ENCODE measurements at places on chromosomes 4 and X.

GRCh38 chr4:152499344-152499743 is 36.5 kb downstream of the FBXW7 start:
- no peak for DNase-seq

DNA sequence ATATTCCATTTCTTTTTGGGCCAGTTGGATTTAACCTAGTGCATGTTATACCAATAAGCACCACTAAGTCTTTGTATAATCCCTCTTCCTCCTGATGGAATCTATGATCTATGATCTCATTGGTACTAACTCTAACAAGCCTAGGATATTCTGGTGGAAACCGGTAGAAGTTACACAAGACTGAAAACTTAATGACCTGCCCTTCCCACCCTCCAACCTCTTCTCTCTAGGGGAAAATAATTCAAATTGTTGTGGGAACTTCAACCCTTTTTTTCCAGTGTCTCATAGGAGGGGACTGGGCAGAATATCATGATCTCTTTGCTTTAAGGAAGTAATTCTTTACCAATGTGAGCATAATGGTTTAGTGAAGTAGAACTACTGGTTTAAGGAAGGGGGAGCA is 289.5 kb upstream of the BOD1L1 start:
- peak; percentile 85 for DNase-seq

- no peak for DNase-seq
Observed at GRCh38 chr4:187501731-187502130, 493.8 kb upstream of the ZFP42 start.

GRCh38 chrX:85052205-85052604 is 48.5 kb downstream of the APOOL start:
- DNase-seq = peak; percentile 6

DNA sequence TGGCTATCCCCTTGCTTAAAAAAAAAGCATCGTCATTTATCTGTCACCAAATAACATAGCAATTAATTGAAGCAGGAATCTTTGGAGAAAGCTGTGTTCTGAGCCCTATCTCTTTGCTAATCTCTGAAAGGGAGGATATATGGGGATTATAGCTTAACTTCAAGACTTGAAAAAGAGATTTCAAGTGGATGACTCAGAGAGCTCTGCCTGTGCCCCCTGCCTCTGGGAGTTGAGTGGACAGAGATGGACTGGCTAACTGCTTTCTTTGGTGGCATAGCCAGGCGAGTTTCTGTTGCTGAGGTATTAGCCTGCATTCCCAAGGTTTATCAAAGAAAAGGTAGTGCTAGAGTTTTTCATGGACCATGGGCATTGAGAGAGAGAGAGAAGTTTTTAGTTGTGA is 91.6 kb downstream of the DDIT4L start:
- DNase-seq = no peak

DNA sequence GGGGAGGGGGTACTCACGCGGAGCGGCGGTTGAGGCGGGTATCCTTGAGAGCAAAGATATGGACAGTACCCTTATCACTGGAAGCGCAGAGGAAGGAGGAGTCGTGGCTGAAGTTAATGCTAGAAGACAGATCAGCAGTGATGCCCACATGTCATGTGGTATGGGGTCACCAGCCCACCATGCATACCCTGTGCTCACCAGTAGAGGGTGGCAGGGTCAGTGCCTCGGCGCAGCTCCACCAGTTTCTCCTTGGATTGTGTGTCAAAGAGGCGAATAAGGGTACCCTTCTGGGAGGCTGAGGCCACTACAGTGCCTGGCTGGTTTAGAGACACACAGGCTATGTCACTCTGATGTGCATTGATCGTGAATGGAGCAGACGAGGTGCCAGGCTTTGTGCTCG is 1.5 kb upstream of the PRAF2 start:
- DNase-seq = no peak

GRCh38 chrX:38052096-38052495 is 45.7 kb downstream of the SYTL5 start:
- peak; percentile 44 for DNase-seq

DNA sequence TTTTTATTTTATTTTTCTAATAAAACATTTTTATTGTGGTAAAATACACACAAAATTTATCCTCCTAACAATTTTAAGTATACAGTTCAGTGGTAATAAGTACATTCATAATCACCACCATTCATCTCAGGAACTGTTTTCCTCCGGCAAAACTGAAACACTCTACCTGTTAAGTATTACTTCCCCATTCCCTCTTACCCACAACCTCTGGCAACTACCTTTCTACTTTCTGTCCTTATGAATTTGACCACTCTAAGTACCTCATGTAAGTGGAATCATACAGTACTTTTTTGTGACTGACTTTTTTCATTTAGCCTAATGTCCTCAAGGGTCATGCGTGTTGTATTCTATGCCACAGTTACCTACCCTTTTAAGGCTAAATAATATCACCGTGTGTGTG is 21.1 kb upstream of the HSFX4 start:
- no peak for DNase-seq

DNA sequence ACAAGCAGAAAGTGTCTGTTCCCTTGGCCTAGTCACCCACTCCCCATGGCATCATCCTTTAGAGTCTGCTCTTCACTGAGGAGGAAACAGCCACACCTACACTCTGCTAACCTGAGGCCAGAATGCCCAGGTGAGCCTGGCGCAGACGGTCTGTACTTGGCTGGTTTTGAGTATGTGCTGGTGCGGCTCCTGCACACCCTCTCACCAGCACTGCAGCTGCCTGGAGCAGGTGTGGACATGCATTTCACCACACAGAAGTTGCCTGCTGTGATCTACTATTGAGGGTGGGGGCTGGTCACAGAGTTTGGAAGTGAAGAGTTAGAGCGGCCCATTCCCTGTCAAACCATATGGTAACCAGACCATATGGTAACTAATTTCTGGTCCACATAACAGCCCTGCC is 39.5 kb downstream of the KANTR start:
- no peak for DNase-seq

GRCh38 chrX:153348421-153348820 is 14.5 kb downstream of the ZNF275 start:
- DNase-seq = no peak

DNA sequence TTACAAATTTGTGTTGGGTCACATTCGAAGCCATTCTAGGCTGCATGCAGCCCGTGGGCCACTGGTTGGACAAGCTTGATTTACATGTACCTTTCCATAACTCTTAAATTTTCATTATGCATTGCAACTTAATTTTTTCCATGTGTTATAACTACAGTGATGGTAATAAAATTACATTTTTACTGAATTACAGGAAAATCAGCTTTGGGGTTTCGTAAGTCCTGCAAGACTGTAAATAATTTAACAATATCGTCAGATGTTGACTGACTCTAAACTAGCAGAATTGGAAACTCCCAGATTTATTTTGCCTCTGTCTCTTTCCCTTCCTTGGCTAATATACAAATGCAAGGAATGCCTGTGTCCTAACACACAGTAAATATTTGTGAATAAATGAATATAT is 88.0 kb upstream of the RAPGEF2 start:
- DNase-seq = no peak

GRCh38 chr4:123443401-123444289 is 47.0 kb downstream of the SPRY1 start:
- DNase-seq = no peak

- DNase-seq = no peak
Observed at GRCh38 chr4:87047281-87047798, 112.5 kb downstream of the AFF1 start.

DNA sequence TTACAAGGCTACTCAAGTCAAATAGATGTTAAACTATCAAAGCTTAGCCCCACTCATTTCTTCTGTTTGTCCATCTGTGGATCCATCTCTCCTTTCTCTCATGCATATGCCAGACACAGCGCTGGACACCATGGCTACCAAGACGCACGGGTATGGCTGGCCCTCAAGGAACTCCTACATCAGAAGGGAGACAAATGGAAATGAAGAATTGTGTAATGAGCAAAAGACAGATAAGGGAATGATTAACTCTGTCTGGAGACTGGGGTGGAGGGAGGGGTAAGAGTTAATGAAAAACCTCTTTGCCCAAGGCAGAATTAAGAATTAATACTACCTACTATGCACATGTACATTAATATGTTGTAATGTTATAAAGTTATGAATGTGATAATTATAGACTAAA is 88.1 kb downstream of the MGST2 start:
- DNase-seq = no peak

DNA sequence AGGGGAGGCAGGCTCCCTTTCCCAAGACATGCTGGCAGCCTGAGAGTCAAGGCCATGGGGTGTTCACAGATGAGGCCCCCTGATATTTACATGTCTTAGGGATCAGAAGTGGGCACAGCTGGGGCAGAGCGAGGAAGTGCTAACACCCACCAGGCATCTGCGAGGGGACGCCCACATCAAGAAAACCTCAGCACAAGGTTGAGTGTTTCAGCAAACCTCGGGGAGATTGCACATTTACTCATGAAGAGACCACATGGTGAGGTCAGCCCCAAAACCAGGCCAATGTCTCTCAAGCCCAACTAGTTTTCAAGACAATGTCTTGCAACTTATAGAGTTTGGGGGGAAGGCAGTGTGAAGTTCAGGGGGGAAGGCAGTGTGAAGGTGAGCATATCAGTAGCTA is 55.2 kb downstream of the CLNK start:
- no peak for DNase-seq

- DNase-seq = no peak
Observed at GRCh38 chrX:482702-483203, 96.0 kb upstream of the PPP2R3B start.

DNA sequence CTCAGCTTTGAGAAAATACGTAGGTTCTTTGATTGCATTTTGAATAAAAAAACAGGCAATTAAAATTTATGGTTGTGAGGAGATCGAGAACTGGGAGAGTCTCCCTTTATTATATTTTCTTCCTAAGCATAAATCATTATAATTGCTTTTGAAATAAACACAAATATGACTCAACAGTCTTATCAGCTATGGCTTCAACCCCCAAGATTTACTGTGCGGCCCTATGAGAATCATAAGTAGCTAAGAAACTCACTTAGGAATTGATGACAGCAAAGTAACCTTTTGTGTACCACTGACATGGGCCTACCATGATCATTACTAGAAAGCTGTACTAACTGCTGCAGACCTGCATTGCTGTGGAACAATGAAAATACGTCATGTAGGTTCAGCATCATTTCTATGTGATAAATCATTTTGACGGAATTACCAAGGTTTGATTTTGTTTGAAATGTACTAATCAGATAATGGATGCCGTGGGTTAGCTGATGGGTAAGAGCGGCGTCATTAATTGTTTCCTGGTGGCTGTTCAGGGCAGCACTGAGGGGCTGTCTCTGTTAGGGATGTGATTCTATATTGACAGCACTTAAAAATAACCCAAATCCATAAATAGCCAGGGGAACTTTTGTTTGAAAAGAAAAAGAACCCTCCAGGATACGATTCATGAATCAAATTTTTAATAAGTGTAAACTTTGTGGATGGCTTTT is 51.5 kb upstream of the GPRIN3 start:
- no peak for DNase-seq

- no peak for DNase-seq
Observed at GRCh38 chrX:110172215-110172614, 145.7 kb downstream of the AMMECR1 start.

DNA sequence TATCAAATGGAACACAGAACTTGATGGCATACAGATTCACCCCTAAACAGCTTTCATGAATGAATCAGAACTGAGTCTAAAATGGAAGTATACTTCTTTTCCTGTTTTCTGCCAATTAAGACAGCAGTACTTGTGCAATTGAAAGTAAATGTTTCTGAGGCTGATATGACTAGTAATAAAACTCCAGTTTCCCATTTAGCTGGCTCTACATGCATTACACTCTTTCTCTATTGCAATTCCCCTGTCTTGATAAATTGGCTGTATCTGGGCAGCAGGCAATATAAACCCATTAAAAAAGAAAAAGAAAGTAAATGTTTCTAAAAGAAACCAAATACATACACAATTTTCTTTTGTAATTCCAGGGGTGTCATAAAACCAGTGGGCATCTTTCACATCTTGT is 4.6 kb downstream of the NOA1 start:
- no peak for DNase-seq

DNA sequence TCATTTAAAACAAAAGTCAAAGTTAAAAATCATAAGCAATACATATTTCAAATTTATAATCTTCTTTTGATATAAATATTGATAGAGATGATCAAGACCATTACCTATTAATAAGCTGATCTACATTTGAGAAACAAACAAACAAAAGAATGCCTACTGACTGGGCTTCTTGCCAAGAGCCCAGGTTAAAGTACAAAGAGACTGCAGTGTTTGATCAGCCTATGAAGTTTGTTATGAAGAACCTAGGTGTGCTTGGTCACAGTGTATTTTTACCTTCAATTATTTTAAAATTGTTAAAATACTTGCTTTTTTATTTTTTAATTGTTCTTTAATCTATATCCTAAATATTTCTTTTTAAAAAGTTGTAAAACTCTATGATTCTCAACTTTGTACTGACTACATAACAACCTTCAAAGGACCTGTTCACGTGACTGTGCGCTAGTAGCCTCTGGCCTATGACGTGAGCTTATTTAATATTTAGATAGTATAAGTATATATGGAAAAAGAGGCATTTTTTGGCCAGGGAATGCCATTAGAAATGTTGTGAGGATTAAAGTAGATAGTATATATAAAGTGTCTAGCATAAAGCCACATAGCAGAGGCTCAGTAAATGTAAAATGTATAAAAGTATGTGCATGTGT is 11.4 kb upstream of the SLC39A8 start:
- no peak for DNase-seq

- DNase-seq = no peak
Observed at GRCh38 chrX:148664995-148665394, 164.6 kb downstream of the AFF2 start.

DNA sequence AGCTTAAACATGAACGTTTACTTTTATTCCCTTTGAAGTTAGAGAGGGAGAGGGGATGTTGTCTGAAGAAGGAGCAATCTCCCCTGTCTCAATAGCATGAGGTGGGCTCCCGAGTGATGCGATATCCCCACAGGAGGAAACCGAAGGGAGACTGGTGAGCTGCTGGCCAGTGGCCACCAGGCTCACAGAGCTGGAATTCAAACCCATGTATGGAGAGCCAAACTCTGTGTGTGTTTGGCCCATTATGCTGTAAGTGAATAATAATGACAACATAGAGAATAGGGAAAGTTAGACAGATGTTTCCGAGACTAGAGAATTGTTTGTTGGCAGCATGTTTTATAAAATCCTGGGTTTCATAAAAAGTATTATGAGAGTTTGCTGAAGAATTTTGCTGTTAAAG is 66.1 kb upstream of the CLNK start:
- DNase-seq = no peak

DNA sequence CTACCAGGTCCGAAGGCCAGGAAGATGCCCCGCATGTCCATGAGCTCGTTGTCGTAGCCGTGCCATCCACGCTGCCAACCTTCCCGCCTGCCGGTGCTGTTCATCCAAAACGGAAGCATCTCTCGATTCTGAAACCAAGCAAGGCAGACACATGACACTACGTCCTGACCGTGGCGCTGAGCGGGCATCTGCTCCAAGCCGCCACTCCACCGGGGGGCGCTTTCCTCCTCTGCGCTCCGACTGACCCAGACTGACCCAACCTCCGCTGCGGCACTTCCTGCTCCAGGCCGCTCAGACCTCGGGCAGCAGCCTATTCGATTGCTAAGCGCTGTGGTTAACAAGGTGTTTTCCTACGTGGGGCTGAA is 120.5 kb downstream of the ENPP6 start:
- DNase-seq = no peak

- peak; percentile 31 for DNase-seq
Observed at GRCh38 chrX:19889582-19890342, 2.4 kb upstream of the SH3KBP1 start.
